KBM-7 (cell line): ENCODE measurements at places on chromosomes 1 and 21.

GRCh38 chr1:235199441-235199840 is 38.4 kb upstream of the RBM34 start:
- DNase-seq: peak; percentile 16

DNA sequence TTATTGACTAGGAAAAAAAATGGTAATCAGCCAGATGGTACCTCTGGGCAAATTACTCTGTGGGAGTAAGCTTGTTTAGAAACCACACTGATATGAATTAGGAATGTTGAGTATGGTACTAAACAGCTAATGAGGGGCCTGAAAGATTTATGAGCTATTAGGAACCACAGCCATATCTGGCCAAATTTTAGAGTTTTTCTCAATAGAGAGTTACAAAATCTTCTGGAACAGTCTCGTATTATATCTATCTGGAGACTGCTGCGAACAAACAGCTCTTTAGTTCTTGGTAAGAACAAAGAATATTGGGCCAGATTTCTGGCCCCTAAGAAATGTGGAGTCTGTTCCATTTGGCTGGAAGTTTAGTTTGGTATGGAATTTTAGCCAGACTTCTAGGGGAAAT is 4.9 kb upstream of the PODN start:
- no peak for DNase-seq

- DNase-seq: peak; percentile 81
Observed at GRCh38 chr1:46179138-46180081, 3.1 kb upstream of the P3R3URF start.

DNA sequence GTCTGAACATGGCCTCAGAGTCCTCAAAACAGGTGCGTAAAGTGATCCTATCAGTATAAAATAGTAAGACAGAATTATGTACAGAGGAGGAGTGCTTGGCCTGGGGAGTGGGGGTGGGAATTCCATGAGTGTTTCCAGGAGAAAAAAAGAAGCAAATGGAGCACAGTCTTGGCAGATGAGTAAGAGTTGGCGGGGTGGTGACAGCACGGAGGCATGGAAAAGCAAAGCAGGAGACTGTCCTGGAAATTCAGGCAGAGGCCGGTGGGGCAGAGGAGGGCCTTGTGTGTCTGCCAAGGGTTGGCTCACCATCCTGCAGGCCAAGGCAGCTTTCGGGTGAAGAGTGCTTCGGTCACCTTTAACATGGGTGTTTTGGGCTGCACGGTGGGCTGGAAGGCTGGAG is 63.4 kb downstream of the OPTC start:
- DNase-seq: no peak

- peak; percentile 91 for DNase-seq
Observed at GRCh38 chr21:36422279-36423098, 37.3 kb downstream of the CHAF1B start.

DNA sequence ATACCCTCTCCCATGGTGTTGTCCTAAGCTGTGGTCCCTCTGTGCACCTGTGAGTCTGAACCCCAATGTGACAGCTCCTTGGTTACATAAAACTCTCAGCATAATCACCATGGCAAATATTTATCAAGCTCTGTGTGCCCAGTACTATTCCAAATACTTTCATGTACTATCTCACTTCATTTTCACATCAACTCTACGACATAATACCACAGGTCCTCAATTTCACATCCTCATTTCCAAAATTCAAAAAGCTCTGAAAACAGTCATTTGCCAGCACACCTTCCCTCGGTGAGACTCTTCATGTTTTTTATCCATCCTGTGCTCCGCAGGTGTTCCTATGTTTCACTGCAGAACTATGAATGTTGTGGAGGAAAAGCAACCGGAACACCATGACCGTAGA is 12.4 kb upstream of the CREG1 start:
- DNase-seq: no peak

DNA sequence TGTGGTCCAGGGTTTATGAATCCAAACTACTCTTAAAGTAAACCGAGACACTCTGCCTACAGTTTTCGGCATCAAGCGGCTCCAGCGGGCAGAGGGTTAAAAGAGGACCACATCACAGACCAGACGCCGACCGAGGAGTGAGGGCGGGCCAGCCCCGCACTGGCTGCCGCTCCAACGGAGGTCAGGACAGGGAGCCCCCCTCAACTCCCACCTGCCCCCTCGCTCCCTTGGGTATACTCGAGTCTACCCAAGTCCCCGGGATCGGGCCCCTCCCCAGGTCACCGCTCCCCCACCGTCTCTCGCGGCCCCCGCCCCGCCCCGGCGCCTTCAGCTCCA is 312 bp downstream of the ARNT start:
- peak; percentile 57 for DNase-seq

DNA sequence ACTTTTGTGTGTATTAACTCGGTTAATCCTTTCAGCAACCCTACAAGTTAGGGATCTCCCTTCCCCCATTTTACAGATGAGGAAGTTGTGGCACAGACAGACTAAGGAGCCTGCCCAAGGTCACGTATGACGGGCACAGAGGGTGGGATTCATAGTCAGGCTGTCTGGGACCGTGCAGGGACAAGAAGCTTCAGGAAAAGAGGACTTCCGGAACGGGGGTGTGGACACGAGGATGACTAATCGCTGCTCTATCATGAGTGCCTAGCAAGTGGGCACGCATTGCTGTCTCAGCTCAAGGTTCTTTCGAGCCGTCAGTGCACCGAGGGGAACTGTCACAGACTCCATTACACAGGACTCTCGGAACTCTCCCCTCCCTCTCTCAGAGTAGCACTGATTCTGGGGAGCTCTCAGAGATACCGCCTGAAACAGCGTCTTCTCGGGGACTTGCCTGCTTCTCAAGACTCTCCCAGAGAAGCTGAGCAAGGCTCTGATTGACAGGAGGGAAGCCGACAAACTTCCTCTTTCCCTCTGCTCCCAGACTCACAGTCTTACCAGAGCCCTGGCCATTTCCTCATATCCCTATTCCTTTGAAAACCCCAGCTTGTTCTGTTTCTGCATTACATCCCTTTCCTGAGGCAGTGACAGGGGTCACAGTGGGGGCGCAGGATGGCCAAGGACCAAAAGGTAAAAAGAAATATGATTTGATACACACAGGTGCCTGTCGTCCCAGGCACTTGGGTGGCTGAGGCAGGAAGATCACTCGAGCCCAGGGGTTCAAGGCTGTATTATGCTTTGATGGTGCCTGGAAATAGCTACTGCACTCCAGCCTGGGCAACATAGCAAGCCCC is 14.4 kb downstream of the FHAD1 start:
- DNase-seq: peak; percentile 89

GRCh38 chr1:208885060-208885459 is 640.9 kb upstream of the PLXNA2 start:
- no peak for DNase-seq

- DNase-seq: no peak
Observed at GRCh38 chr1:210376836-210377372, 48.2 kb downstream of the HHAT start.

DNA sequence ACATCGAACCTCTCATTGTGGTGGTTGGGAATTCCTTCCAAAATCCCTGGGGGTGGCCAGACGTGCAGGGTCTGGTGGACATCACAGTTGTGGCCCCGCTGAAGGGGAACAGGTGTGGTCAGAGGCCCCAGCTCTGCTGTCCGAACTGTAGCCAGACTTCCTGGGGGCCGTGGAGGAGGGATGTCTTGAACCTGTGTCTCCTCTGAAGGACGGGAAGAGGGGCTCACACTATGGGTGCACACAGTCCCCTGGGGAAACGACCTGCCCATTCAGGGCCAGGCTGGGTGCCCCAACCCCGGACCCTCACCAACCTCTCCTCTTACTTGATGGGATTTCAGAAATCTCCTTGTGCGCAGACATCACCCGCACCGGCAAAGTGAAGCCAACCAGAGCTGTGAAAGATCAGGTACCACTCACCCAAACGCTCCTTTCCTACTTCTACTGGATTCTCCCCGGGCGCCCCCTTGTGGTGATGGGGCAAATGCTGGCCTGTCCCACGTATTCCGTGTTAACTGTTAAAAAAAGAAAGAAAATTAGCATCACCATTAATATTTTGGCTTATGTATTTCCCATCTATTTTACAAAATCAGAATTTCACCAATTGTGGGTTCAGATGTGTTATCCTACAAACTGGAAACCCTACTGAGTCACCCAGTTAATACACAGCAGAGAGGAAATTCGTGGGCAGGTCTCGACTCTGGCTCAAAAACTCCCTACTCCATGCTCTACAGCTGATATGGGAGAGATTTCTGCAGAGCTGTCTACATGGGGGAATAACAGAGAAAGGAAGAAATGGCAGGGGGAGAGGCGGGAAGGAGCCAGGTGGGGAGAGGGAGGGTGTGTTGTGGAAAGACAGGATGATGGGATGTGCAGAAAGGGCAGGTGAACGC is 28.1 kb downstream of the PADI4 start:
- DNase-seq: peak; percentile 63

GRCh38 chr1:169928438-169929209 is 34.9 kb upstream of the SCYL3 start:
- DNase-seq: peak; percentile 61

- DNase-seq: peak; percentile 94
Observed at GRCh38 chr1:30779294-30780071, 21.9 kb upstream of the LAPTM5 start.

GRCh38 chr1:156106624-156107488 is 7.7 kb upstream of the LMNA start:
- no peak for DNase-seq
